ENCODE measurements at places on chromosomes 2 and 18.

DNA sequence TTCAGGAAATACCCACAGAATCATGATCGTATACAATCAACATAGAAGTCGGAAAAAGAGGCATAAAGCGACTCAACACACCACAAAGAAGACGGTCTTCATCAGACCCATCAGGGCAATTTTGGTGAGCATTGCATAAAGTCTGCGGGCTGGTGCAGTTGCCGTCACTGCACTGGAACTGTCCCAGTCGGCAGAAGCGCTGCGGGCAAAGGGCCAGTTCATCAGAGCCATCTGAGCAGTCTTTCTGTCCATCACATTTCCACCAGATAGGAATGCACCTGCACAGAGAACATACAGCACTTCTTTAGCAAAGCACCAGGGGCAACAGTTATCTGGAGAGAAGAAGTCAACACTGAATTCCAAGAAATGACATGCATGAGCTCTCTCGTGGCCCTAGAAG lies 105.7 kb downstream of the DHRS9 start:
- DNase-seq: no peak

GRCh38 chr2:184338771-184339170 lies 259.6 kb upstream of the ZNF804A start:
- no peak for DNase-seq

- DNase-seq: no peak
Observed at GRCh38 chr18:79789901-79790890, 7.5 kb upstream of the KCNG2 start.

DNA sequence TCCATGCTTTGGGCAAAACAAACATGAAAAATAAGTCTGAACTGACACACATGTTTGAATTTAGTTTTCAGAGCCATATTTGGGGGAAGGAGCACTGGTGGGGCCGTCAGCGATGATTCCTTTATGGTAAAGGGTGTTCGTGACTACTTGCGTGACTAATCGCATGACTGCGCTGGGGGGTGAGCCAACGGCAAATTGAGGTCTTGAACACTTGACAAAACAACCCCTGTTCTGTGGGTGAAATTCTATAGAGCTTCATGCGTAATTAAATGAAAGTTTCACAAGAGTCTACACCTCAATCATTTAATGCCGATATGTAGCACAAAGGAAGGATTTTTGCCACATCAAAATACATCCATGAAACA lies 127.5 kb upstream of the CYP1B1 start:
- DNase-seq: no peak

GRCh38 chr2:127261804-127262406 lies 32.0 kb downstream of the ERCC3 start:
- DNase-seq: no peak

GRCh38 chr2:194100201-194100600 lies 1556.8 kb upstream of the SLC39A10 start:
- no peak for DNase-seq

DNA sequence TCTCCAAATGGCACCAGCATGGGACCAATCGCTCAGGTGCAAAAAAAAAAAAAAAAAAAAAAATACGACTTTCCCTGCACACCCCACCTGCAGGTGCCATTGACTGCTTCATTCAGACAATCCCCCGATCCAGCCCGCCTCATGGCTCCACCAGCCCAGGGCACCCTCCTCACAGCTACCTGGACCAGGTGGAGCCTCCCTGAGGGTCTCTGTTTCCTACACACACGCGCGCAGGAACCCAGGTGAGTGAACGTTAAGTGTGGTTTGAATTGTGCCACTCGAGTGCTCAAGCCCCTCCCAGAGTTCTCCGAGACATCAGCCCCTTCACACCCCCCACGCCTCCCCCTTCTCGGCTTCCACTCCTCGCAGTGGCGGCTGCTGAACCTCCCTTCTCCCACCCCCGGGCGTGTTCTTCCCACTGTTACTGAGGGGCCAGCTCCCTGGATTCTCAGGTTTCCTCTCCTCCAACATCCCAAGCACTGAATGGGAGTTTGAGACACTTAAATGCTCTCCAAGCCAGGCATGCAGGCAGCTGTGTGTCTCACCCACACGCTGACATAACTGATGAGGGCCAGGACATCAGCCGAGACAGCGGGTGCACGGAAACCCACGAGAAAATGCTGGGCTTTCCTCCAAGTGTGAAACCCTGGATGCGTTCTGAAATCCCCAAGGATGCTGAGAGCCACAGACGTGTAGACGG lies 88.8 kb upstream of the SNTG2 start:
- no peak for DNase-seq
